ENCODE measurements at places on chromosomes 16 and 17. TPM values are rescaled to one million over a fixed set of nuclear protein-coding genes. Genes with fewer than 3 reads are reported as not detected.

Gene RAC3
- 7.5 TPM for polyA plus RNA-seq

Gene KRT33B
- 1.2 TPM for polyA plus RNA-seq

Gene ZDHHC7
- 111 TPM for polyA plus RNA-seq

Gene DPEP2
- polyA plus RNA-seq: 0.25 TPM

Gene GCGR
- polyA plus RNA-seq: not detected

Gene ITGAD
- polyA plus RNA-seq: not detected

Gene TNFRSF17
- polyA plus RNA-seq: not detected

GRCh38 chr16:57693550-57693949, 1.1 kb upstream of the DRC7 start:
- DNase-seq: no peak

DNA sequence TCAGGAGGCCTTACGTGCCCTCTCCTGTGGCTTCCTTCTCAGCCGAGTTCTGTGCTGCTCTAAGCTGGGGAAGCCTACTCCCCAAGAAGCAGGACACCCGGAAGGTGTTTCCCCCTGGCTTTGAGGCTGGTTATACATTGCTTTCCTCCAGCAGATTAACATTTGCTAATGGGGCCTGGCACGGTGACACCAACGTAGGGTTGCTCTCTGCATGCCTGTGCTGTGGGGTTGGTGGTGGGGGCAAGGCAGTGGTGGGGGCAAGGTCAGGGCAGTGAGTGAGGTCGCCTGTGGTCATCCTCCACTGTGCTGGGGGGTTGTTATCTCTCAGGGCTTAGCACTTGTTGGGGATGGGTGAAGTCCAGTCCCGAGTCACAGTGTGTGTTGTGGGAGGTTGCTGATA, 4.2 kb downstream of the USP6 start:
- no peak for DNase-seq

GRCh38 chr16:22380529-22380928, 6.1 kb upstream of the CDR2 start:
- DNase-seq: no peak

DNA sequence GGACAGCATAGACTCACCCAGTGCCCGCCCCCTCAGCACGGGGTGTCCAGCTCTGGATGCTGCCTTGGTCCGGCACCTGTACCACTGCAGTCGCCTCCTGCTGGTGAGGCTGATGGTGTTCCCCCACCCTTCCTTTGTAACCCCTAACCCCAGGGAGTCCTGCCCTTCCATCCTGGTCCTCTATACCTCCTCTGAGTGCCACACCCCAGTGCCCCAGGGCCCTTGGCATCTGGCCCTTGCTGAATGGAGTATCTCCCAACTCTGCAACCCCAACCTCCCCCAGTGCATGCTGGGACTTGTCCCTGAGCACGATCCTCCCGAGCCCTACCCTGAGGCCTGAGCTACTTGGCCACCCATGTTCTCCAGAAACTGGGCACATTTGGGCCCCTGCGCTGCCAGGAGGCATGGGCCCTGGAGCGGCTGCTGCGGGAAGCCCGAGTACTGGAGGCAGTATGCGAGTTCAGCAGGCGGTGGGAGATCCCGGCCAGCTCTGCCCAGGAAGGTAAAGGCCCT, 15.8 kb downstream of the RIPOR1 start:
- no peak for DNase-seq

DNA sequence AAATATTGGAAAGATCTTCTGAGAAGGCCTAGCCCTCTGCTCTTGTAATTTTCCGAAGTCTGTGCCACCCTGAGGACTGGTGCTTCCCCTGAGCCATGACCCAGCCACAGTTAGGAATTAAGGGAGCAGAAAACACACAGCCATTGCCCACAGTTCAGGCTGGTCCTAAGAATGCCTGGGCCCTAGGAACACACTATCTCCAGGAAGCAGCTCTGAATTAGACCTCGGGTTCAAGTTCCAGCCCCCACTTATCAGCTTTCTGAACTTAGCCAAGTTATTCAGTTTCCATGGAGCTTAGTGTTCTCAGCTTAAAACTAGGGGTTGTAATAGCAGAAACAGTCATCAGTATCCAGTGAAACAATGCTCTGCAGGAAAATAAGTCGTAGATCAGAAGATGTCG, 56.0 kb downstream of the CDH13 start:
- DNase-seq: no peak

DNA sequence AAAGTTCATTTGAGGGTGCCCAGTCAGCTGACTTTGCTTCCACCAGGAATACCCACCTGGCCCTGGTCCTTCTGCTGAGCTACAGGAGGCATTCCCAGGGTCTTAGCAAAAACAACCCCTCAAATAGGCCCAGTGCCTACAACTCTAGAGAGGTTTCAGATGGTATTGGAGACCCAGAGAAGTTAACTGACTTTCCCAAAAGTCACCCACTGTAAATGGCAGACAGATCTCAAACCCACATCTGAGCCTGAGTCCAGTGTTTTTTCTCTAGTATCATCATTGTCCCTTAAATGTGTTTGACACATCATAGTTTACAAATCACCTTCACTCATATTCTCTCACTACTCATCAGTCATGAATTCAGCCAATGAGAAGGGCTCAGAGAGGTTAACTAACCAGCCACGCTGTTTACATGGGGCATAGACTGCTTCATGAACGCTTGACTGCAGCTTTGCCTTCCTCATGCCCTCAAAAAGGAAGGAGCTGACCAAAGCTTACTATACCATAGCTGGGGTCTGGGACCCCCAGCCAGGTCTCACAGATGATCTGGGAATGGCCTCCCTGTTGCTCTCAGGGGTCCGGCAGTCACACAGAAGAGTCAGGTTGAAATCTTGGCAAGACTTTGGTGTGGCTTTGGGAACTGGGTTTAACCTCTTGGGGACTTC, 3.7 kb downstream of the PHOSPHO1 start:
- DNase-seq: no peak

GRCh38 chr17:18163547-18163946, 20.1 kb upstream of the ALKBH5 start:
- no peak for DNase-seq

GRCh38 chr16:74837056-74837455, 62.4 kb upstream of the FA2H start:
- DNase-seq: no peak

- DNase-seq: no peak
Observed at GRCh38 chr16:23975293-23975692, 139.5 kb downstream of the PRKCB start.

GRCh38 chr16:59356709-59357108, 622.6 kb upstream of the GOT2 start:
- DNase-seq: no peak

Measured in BJ (cell line).